Activated T-cell treated with anti-CD3 and anti-CD28 coated beads, Interleukin-2, amount 50 U/mL, for 72 hours (primary cell): ENCODE measurements at places on chromosomes 12 and 14. TPM values are rescaled to one million over a fixed set of nuclear protein-coding genes. Genes with fewer than 3 reads are reported as not detected.

Gene HOXC10
- total RNA-seq, result not detected

Gene SPX
- 1.6 TPM for total RNA-seq

Gene ANKRD33
- not detected for total RNA-seq

Gene CATSPERB
- total RNA-seq, result 2.3 TPM

Gene MAP3K12
- 23.7 TPM for total RNA-seq

Gene MYH6
- total RNA-seq, result 2.1 TPM

Gene RASSF9
- total RNA-seq, result not detected

Gene SSTR1
- not detected for total RNA-seq

Gene DLK1
- not detected for total RNA-seq
